ENCODE measurements at places on chromosomes 3 and 15.

DNA sequence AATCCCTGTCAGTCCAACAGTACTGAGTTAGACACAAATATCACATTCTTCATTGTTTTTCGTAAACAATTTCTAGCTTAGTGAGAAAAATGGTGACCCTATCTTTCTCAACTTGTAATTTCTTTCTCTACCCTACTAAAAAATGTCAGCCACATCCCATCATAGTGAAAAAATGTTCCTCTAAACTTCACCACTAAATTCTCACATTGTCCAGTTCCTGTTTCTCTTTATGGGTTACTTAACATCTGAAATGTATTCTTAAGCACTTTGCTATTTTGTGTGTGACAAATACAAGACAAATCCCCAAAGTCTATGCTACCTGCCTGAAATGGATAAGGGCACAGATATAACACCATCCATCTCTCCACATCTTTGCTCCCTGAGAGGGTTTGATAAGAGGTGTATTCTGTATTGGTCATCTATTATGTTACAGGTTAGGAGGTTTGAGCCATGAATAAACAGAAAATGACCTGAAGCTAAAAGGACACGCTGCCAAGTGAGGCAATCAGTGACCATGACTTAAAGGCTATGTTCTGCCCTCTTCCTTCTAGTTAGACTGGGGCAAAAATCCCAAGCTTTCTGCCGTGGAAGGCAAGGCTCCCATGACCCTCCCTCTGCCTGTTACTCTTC is 118.2 kb downstream of the GADL1 start:
- DNase-seq, result no peak

GRCh38 chr15:59330649-59331048 is 42.0 kb downstream of the MYO1E start:
- no peak for DNase-seq

DNA sequence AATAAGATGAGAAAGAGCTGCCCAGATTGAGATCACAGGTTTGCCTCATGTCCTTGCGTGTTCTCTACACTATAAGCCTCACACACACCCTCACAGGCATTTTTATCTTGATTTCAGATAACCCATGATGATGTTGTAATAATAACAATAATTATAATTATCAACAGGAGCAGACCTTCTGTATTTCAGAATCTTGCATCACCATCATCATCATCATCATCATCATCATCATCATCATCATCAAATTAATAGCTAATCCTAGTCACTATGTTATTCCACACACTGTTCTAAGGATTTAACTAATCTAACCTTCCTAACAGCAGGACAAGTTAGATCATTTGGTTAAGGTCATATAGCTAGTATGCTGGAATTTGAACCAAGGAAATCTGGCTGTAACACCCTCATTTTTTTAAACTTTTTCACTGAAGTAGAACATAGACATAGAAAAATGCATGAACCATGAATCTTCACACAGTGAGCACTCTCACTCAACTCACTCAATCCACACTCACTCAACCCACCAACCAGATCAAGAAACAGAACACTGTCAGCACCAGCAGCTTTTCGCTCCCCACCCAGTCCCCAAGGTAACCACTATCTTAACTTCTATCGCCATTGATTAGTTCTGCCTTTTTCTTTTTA is 1.8 kb upstream of the SH2D7 start:
- no peak for DNase-seq

GRCh38 chr15:101293122-101293521 is 1.9 kb downstream of the SNRPA1 start:
- no peak for DNase-seq

DNA sequence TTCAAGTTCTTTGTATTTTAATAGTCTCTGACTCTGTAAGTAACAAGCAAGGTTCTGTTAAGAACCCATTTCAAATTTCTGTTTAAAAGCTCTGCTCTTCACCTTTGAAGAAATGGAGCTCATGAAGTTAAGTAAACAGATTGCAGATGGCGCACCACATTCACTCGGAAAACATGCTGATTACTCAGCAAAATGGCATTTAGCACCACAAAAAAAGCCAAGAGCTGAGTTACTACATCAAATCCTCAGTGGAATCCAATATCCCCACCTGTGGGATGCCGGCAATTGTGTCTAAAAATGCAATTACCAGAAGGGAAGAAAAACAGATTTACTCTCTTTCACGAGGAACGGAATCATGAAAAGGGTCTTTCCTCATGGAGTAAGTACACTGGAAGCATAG is 758.0 kb downstream of the NTRK3 start:
- DNase-seq, result no peak

GRCh38 chr3:31067004-31067403 is 172.5 kb upstream of the GADL1 start:
- no peak for DNase-seq

DNA sequence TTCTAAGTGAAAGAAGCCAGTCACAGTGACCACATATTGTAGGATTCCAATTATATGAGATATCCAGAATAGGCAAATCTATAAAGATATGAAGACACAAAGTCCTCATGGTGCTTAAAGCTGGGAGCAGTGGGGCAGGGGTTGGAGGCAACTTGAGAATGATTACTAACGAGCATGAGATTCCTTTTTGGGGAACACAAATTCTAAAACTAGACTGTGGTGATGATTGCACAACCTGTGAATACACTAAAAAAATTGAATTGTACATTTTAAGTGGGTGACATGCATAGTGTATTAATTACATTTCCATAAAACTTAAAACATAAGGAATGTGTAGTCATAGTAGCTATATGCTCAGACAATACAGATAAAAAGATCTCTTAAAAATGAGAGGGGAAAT is 103.2 kb downstream of the DPH6 start:
- no peak for DNase-seq

GRCh38 chr3:78846718-78847117 is 921.1 kb downstream of the ROBO1 start:
- no peak for DNase-seq

DNA sequence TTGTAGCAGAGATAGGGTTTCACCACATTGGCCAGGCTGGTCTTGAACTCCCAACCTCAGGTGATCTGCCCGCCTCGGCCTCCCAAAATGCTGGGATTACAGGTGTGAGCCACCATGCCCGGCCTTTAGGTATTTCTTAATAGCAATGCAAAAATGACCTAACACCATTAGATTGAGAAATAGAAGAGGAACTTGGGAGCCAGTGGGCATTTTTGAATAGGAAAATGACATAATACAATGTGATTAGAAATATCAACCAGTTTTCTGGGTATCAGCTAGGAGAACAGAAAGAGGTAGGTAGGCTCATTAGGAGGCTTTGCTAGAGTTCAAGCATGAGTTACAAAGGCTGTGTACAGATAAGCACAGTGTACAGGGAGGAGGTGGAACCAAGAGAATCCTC is 101.8 kb upstream of the TBC1D5 start:
- no peak for DNase-seq

- DNase-seq, result no peak
Measured at GRCh38 chr3:78917536-78917935, 850.3 kb downstream of the ROBO1 start.

DNA sequence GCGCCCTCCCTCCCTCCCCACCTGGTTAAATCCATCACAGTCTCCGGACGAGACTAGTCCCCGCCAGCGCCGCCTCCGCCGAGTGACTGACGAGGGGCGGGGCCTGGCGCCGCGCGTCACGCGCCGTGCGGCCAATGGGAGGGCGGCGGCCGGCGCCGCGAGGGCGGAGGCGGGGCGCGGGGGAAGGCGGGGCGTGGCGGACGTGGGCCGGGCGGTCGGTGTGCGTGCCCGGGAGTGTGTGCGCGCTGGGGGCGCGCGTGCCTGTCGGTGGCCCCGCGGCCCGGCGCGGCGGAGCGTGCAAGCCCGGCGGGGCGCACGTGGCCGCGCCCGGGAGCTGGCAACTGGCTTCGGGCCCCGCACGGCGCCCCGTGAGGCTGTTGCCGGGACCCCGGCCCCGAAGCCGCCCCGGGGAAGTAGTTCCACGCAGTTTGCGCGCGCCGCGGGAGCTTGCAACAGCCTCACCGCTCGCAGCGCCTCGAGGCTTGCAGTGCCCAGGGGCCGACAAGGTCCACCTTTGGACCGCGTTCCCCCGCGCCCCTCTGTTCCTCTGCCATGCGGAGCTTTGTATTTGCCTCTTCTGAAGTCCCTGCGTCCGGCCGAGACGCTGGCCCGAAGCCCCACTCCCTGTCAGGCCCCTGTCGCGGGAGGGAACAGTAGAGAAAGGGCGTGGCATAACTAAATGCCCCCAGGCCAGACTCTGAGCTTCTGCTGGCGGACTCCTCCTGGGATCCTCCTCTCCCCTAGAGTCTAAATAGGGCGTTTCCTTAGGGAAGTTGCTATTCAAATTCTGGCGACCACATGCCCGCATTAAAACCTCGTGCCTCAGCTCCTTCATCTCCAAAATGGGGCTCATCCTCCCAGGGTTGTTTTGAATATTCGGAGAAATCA is 400.9 kb downstream of the SHQ1 start:
- DNase-seq, result peak; percentile 91

GRCh38 chr3:59660852-59661625 is 611.2 kb upstream of the CFAP20DC start:
- DNase-seq, result no peak

GRCh38 chr3:46883054-46883829 is 5.7 kb downstream of the PTH1R start:
- DNase-seq, result no peak

- peak; percentile 1 for DNase-seq
Measured at GRCh38 chr3:4426782-4427344, 40.2 kb downstream of the SUMF1 start.

GRCh38 chr3:11430624-11431023 is 158.4 kb downstream of the ATG7 start:
- DNase-seq, result no peak

DNA sequence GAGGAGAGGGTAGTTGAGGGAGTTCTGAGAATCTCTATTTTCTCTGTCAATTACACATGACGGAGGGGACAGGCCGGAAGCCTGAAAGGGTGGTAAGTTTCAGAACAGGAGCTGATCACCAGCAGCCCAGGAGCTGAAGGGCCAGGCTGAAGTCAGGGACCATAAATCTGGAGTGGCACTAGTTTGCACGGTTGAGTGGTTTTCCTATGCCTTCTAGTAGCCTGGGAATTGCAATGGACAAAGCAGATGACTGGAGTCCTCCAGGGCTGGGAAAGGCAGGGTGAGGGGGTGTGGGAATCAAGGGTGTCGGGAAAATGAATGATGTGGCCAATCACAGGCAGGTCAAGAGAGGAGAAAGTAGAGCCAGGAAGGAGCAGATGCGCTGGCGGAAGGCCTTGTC is 72.5 kb downstream of the MAGEF1 start:
- DNase-seq, result no peak

DNA sequence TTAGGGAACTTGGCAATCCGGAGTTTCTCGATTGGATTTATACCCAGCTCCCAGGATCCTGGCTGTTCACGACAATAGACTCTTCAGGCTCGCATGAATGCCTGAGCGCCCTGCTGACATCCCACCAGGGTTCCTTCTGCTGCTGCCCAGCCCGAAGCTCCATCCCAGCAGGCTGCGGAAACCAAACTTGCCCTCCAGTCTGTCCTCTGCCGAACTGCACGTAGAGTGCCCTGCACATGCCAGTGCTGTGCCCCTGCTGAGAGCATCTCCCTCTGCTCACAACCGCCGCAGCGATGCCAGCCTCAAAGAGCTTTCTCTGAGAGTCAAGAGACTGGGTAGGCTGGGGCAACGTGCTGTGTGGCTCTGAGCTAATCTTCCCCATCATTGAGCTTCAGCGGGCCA is 6.9 kb downstream of the ADAMTS7 start:
- DNase-seq, result no peak

All from LoVo (cell line).